NCI-H82 (cell line): ENCODE measurements at places on chromosomes 6 and 20.

DNA sequence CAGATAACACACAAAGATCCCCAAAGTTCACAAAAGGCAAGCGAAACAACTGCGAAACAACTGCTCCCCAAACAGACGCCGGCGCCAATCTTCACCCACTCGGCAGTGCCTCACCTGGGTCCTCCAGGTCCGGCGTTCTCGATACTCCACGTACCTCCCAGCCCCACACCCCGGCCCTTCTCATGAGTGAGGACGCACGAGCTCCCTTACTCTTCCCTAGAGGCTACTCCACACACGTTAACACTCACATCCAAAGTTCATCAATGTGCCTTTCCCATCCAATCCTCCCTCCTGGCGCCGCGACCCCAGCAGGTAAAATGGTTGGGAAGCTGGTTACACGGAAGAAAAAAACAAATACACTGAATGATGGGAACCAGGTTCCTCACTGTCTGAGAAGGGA is 77.0 kb downstream of the TAF4 start:
- DNase-seq: no peak

DNA sequence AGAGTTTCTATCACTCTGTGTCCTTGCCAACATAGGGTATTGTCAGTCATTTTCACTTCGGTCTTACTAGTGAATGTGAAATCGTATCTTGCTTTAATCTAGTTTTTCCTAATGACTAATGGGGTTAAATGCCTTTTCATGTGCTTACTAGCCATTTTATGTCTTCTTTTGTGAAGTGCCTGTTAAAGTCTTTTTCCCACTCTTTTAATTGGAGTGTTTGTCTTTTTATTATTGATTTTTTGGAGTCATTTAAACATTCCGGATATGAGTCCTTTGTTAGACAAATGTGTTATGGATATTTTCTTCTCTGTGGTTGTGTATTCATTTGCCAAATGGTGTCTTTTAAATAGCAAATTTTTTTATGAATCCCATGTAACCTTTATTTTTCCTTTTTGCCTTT is 194.6 kb downstream of the CDH26 start:
- DNase-seq: no peak

- peak; percentile 94 for DNase-seq
Observed at GRCh38 chr20:20367575-20368417, at the start of gene INSM1. Gene INSM1 (plus strand): TSS chr20:20368104. CDS start chr20:20368268, 164 bp downstream.

DNA sequence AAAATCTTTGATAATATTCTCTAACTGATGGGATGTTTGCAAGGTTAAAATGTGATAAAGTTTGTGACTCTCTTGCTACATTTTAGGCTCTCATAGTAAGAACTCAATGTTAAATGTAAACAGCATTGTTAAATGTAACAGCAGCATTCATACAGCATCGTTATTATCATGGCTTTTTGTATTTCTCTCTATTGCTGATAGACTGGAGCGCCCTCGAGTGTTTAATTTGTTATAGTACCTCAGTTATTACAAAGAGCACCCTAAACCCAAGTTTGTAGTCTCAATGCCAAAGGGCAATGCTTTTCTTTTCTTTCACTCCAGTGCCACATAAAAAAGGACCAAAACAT is 14.9 kb upstream of the TTPAL start:
- DNase-seq: peak; percentile 39

DNA sequence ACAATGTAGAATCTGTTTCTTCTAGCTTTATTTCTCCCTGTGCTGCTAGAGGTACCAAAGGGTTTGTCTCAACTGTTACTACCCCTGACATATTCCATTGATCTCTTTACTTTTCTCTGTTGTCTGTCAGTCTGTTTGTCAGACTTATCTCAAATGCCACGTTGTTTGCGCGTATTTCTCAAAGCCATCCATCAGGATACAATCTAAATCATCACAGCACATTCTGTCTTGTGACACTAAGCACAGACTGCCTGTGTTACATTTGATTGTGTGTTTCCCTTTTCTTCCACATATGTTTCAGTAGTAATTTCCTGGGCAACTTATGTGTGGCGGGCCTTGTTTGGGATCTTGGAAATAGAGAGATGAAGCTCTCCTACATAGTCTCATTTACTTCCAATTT is 30.2 kb upstream of the SERINC3 start:
- no peak for DNase-seq

GRCh38 chr20:58677808-58678207 is 14.8 kb upstream of the NPEPL1 start:
- DNase-seq: no peak

GRCh38 chr20:33837096-33837830 is 26.1 kb downstream of the CHMP4B start:
- DNase-seq: peak; percentile 44

- DNase-seq: peak; percentile 69
Observed at GRCh38 chr6:107655245-107655644, 165.3 kb downstream of the SOBP start.

DNA sequence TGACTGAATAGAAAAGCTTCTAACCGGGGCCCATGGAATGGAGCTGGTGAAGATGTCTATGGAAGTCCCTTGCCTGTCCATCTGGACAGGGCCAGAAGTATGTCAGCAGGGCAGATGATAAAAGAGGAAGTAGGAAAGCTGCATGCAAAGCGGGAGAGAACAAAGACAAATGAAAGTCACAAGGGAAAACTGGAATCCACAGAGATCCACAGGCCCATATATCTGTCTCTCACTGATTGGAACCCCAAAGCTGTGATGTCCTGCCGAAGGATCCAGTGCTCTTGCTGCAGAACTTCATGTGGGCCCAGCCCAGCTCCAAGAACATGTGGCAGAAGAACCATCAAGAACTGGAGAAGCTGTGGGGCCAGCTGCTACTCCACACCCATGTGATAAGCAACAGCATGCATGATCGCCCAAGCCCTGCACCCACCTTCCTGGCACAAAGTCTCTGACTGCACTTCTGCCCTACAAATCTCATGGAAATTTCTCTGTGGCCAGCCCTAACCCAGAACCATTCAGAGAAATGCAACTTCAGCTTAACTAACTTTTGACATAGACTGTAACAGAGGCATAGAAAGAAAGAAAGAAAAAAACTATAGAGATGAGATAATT is 716.0 kb downstream of the KIF16B start:
- DNase-seq: no peak

GRCh38 chr6:111552241-111552744 is 53.4 kb downstream of the TRAF3IP2 start:
- peak; percentile 97 for DNase-seq

DNA sequence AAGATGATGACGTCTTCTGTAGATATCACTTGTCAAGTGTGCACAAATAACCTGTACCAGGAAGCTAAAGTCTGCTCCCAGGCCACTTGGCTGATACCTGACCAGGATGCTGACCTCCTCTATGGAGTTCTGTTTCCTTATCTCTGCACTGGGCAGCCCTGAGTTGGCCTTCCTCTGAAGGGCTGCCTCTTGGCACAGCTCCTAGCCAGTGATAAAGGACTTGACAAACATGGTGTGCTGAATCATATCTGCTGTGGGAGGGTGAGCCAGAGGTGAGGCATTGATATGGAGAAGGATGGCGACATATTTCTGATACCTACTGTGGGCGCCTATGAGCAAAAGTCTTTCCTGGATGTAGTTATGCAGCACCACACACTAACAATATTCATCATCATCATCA is 32.8 kb upstream of the FOXA2 start:
- DNase-seq: no peak

GRCh38 chr6:21501021-21501354 is 92.6 kb upstream of the SOX4 start:
- peak; percentile 36 for DNase-seq

DNA sequence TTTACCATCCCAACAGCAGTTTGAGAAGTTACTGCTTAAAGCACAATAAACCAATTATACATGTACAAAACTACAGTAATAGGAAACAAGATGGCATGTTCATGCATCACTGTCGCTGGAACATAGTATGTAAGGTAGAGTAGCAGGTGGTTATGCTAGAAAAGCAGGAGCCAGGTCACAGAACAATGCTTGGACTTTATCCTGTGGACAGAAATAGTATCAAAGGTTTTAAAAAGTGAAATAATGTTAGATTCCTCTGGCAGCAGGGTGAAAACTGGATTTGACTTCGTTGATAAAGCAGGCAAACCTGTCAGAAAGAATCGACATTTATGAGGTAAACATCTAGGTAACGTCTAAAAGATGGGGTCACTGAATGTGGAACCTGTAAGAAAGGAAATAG is 2.5 kb downstream of the BLOC1S5 start:
- DNase-seq: no peak

- peak; percentile 63 for DNase-seq
Observed at GRCh38 chr6:12013307-12013719, 1.2 kb downstream of the HIVEP1 start.

DNA sequence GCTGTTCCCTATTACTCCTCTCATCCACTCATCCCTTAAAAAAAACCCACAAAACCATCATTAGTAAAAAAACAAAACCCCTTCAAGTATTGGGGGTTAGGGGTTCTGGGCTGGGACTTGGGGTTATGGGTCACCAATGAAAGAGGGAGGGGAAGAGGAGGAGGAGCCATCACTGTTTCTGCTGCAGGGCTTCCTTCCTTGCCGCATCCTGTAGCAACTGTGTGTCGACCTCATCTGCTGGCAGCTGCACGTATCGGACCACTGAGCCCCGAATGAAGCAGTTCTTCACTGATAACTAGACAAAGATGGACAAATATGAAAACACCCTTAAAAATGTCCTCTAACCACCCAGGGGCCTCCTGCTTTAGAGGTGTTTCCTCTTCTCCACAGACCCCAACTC is 2.0 kb upstream of the VARS1 start:
- DNase-seq: no peak

DNA sequence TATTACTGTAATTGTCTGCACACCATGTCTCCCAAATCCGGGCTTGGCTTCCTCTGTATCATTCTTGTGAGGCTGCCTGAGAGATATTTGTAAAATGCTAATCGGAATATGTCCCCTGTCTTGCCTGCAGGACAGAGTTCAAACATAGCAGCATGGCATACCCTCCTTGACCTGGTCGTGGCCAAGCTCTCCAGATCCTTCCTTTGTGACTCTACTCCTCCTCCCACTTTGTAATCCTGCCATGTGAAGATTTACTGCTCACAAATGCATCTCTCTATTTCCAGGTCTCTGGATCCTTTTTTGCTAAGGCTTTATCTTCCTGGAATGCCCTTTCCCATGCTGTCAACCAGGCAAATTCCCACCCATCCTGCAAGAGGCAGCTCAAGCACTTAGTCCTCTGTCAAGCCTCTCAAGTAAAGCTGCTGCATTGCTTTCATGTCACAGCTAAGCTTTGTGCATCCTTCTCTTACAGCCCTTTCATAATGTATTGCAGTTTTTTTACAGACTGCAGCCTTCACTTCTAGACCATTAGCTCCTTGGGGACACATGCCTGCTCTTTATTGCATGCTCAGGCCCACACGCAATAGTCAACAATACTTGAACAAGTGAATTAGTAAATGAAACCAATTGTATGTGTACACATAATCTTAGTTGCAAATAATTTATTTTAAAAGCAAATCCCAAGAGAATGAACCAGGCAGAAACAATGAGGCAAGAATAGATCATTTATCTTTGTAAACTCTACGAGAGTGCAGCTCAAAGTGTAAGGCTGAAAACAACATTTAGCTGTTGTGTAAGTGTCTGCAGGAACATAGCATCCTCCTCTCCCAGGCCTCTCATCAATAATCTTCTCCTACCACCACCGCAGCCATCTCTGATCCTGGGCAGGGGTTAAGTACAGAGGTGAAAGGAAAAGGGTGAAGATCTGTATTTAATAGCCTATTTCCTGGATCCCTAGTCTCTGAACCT is 45.8 kb downstream of the HIVEP2 start:
- no peak for DNase-seq

DNA sequence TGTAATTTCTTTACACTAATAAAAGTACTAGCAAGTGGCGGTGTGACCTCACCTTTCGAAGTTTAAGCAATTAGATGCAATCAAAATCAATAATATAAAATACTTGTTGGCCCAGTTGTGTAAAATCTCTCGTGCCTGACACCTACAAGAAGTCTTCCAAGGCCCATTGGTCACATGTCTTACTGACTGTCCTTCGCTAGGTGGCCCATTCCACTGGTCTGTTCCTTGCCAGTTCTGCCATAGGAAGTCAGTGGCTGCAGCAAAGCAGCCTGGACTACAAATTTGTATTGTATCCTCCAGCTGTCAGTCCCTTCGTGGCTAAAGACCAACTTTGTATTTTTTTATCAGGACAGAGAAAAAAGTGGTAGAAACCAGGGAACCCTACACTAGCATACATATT is 61.8 kb downstream of the CYB5R4 start:
- DNase-seq: no peak

GRCh38 chr6:163985710-163986109 is 571.2 kb downstream of the QKI start:
- DNase-seq: no peak

- DNase-seq: peak; percentile 94
Observed at GRCh38 chr6:110331816-110332215, 26.3 kb downstream of the METTL24 start.

DNA sequence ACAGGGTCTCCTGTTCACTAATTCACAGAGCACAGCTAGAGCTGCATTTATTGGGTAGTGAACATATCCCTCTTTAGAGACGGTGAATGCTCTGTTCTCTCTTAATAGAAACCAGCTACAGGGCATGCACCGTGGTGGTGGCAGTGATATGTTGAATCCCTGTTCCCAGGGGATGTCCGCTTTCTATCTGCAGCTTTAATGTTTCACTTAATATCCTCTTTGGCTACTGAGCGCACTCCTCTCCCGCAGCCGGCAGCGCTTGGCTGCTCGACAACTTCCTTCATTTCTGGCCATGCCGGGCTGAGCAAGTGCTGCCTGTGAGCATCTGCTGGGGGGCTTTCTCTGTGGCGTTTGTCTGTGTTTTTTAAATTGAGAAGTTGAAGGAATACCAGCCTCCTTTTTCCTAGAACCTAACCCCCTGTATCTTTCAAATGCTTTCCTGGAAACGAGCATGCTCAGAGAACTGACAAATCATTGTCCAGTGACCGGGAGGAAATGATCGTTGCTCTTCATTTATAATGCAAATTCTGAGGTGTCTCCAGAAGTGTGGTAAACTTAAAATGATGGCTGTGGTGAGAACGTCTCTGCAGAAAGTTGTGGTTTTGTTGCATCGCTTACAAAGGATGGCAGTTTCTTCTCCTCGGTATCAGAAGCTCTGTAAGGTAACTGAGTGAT is 297.9 kb downstream of the UTRN start:
- peak; percentile 63 for DNase-seq

DNA sequence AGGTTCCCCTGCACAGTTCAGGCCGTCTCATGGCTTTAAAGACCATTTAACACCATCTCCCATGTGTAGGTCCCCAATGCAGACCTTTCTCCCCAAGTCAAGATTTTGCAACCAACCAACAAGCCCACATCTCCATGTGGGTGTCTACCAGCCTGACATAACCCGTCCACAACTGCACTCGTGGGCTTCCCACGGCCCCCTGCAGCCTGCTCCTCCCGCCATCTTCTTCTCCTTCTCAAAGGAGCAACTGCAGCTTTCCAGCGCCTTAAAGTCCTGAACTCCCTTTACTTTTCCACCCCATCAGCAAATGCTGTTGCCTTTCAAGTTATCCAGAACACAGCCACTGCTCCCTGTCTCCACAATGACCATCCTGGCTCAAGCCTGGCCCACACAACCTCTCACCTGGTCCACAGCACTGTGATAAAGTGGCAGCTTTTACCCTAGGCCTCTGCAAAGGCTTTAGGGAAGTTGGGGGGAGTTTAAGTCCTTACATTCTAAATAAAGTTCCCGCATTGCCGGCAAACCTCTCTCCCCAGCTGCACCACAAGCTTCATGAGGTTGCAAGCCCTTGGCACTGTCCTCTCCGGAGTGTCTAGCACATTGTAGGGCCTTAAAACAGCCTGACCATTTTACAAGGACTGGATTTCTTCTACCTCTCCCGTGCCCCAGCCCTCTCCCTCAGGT is 140.5 kb downstream of the PREX1 start:
- DNase-seq: no peak

GRCh38 chr20:58003525-58003924 is 224.9 kb downstream of the ANKRD60 start:
- DNase-seq: peak; percentile 49
